IPS DF 19.7 (cell line): ENCODE measurements at places on chromosomes 3 and 15.

DNA sequence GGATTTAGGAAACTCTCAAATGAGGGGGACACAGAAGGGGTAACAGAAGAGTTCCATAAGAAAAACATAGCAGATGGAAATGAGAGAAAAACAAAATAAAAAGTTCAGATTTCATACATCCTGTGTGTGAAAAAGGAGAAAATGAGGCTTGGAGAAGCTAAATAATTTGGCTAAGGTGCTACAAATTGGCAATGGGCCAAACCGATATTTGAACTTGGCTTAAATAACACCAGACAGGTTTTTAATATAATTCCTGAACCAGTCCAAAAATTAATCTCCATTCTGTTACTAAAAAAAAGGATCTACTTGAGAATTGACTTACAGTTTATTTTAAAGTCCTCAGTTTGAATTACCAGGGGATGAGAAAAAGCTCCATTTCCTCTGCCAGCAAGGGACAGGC, 342.9 kb upstream of the DPH6 start:
- no peak for DNase-seq

DNA sequence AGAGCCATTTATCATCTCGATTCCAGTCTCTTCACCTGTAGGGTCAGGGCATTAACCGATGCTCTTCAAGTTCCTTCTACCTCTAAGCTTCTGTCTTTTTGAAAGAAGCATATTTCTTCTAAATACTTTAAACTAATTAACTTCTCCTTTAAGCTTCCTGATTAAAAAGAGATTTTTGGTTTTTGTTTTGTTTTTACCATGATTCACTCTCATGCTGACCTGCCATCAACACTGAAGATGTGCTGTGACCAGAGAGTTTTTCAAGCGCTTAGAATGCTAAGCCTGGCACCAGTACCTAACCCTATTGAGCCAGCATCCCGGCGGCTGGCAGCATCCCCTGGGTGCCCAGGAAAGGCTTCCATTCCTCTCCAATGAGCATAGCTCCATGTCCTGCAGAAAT, 89.3 kb downstream of the FOXP1 start:
- DNase-seq, result no peak

DNA sequence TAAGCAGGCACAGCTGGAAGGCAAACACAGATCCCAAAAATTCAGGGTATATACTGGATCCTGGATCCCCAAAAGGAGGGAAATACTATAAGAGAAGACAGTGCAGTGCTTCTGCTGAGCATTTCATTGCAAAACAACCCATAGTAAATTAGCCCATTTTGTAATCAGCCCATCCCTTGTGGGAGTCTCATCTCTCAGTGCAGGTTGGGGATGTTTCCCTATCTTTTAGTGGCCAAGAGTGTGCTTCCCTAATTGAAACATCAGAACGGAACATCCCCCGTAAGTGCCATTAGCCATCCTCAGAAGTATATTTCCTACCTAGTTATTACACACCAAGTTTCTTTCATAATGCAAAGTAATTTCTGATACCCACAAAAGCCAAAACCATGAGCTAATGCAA, 11.2 kb upstream of the MTMR14 start:
- DNase-seq, result no peak

GRCh38 chr3:133591271-133591742, 17.8 kb downstream of the CDV3 start:
- DNase-seq, result no peak

DNA sequence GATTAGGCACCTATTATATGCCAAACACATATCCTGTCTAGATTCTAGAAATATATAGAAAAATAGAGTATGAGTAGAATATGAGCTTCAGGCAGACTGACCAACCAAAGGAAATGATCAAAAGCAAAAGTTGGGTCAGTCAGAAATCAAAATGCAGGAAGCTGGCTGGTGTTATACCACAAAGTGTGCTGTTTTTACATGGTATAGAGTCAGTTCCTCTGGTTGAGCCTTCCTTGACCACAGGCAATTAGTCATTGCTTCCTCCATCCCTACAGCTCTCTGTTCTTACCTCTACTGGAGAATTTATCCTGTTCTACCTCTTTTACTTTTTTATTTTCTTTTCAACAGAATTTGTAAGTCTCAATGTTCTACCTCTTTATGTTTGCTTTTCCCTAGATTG, 149.8 kb downstream of the TMCO5A start:
- DNase-seq, result no peak
